ENCODE measurements at places on chromosomes 4 and X. TPM values are rescaled to one million over a fixed set of nuclear protein-coding genes. Genes with fewer than 3 reads are reported as not detected.

TMEM271 gene
- not detected for total RNA-seq

TNIP3 gene
- 0.79 TPM for total RNA-seq

HTR2C gene
- total RNA-seq = not detected

DLG3 gene
- total RNA-seq = 50.5 TPM

DNA sequence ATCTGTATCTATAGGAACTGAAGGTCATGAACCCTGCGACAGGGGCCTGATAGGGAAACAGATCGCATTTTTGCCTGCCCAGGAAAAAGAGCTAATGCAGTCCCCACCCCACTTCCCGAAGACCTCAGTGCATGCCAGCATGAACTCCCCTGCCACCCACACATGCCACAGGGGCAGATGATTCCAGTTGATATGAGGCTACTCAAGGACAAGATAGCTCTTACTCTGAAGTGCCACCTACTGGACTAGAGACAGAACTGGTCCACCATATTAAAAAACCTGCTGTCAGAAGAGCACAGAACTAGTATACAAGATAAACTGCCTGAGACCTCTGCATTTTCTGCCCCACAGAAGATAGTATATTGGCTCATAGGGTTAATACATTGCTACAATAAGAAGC is 68.0 kb downstream of the YIPF7 start:
- H3K36me3 ChIP-seq = no peaks in the 10 kb centered on the region
- no peaks in the 10 kb centered on the region for H3K27me3 ChIP-seq
- H3K4me3 ChIP-seq = no peak overlapping the region
- DNase-seq = no peak
- no peak overlapping the region for H3K27ac ChIP-seq

DNA sequence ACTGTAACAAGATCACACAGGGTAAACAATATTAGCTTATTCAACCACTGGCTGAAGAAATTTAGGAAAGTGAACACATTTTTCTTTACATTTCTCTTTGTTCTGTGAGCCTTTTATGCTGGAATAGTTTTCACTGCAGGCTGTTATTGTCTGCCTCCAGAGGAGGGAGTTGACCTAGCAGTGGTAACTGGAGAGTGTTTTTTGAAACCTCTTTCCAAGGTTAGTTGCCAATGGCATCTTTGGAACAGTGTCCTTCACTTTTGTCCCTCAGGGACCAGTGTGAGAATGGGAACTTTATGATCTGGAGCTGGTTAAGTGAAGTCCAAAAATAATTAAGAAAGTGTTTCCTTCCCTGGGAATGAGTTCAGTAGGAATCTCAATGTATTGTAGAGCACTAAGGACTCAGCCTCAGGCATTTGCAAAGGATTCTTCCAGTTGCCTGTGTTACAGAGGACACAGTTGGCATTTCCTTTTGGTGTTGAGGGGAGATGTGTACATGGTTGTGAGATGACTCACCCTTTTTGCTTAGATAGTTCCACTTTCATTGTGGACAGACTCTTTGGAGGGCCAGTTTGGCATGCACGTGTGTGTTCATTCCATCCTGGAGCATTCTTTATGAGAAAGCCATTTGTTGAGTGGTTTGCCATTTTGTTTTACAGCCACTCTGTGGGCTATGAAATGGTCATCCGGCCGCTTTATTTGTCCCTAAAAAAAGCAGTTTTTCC is 61.3 kb downstream of the AR start:
- H3K36me3 ChIP-seq = no peaks in the 10 kb centered on the region
- no peak overlapping the region for H3K27ac ChIP-seq
- H3K27me3 ChIP-seq = no peaks in the 10 kb centered on the region
- DNase-seq = no peak

Data from transverse colon (tissue), 4 donors.